RPMI8226 (cell line): ENCODE measurements at places on chromosomes 1 and 21.

DNA sequence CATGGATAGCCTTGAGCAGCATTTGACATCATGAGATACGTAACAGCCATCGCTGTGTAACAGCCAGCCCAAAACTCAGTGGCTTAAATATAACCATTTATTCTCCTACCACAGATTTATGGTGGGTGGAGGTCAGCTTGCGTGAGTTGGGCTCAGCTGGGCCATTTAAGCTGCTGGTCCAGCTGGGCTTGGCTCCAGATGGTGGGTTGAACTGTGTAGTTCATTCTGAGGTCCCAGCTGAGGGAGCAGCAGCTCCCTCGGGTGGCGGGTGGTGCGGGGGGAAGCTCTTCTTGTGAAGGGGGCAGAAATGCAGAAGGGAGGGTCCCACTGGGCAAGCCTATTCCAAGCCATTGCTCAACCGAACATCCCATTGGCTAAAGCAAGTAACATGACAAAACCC lies 75.9 kb downstream of the IGSF21 start:
- DNase-seq, result no peak

- DNase-seq, result peak; percentile 79
Observed at GRCh38 chr1:11719313-11720032, 16.5 kb upstream of the AGTRAP start.

- DNase-seq, result peak; percentile 46
Observed at GRCh38 chr1:210400043-210400840, 71.5 kb downstream of the HHAT start.

DNA sequence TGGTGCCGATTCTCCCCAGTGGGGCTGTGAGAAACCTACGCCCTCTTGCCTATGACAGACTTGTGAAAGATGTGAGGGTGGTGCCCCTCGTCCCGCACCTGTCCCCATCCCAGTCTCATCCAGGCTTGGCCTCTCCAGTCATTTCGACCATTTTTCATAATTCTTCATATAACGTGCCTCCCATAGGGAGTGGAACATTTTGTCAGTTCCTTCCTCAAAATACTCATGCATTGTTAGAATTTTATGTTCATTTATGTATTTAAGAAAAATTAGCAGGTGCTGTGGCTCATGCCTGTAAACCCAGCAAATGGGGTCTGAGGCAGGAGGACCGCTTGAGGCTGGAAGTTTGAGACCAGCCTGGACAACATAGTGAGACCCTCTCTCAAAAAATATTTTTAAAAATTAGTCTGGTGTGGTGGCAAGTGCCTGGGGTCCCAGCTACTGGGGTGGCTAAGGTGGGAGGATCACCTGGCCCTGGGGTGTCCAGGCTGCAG lies 19.7 kb upstream of the SMPDL3B start:
- no peak for DNase-seq
